Activated B cell treated with CpG ODN at 0.5 μM for 24 hours (primary cell): ENCODE measurements at places on chromosomes 5 and 9. TPM values are rescaled to one million over a fixed set of nuclear protein-coding genes. Genes with fewer than 3 reads are reported as not detected.

Gene KLF9
- total RNA-seq = 5.2 and 6.3 TPM in 2 replicates

Gene IFNA5
- total RNA-seq = not detected in 2 replicates

DNA sequence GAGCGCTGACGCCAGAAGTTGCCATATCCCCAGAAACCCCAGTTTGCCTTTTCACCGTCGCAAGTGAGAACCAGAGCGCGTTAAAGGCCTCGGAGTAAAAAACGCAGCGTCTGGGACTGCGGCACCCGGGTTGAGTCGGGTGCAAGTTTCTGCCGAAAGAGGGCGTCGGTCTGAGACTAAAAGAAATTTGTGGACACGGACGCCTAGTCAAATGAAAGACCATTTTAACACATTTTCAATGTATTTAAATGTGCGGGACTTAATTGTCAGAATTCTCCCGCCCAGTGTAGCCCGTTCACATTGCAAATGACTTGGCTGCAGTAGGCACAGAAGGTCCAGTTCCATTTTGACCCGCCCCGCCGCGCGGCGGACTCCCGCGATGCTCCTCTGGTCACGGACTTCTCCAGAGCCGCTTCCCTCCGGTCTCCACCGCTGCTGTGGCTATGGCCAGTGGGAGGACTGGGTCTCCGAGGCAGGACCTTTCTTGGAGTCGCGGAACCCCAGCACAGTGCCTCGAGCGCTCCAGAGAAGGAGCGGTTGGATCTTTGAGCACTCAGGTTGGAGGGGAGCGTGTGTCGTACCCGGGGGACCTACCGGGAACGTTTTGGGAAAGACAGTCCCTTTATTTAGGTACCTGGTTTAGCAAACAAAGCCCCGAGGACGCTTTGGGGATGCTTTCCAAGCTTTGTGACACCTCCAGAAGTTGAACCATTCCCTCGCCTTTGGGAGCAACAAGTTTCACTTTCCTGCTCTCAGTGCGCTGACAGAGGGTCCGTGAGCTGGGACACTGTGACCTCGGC, 1.2 kb upstream of the NPR3 start:
- H3K4me1 ChIP-seq = peaks cover 35% of the 10 kb centered on the region
- no peak for DNase-seq
- peaks cover 45% of the 10 kb centered on the region for H3K27me3 ChIP-seq

DNA sequence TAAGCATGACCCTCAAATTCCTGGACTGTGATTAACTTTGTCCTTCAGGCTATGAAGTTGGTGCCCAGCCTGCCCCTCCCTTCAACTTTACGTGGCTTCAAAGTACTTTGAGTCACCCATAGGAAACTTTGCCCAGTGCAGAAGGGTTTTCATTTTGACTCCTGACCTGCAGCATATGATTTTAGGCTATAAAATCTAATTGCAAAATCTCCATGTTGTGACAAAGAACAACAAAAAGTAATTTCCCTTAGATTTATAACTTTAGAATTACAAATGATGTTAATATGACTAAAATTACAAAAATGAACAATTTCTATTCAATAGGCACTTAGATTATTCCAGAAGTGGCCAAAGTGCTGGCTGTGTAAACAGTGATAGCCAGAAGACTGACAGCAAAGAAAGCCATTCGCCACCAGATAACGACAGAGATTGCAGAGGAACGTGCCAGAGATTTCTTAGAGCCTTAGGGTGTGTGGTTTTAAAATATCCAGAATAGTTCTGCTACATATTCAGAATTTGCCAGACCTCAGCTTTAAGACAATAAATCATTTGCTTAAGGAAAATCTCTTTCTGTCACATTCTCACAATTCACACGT, 197.4 kb downstream of the SEMA5A start:
- no peak for DNase-seq
- H3K36me3 ChIP-seq = no peaks in the 10 kb centered on the region
- H3K4me1 ChIP-seq = no peaks in the 10 kb centered on the region
- H3K27me3 ChIP-seq = no peaks in the 10 kb centered on the region
- no peak overlapping the region for H3K27ac ChIP-seq

DNA sequence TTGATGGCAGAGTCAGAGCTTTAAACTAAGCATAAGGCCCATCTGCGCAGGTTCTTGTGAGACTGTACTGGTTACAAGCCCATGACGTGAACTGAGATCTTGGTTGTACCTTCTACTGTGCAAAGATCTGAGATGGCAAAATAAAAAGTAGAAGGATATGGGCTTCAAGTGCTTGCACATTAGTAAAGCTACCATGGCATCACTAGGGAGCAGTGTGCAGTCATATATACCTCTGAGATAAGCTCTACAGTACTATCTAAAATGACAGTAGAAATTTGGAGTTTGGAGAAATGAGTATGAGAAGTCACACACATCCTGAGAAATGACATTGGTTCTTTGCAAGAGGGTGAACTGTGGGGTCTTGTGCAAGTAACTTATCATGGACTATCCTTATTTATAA, 408.2 kb upstream of the PRR16 start:
- H3K4me3 ChIP-seq = no peak overlapping the region
- no peaks in the 10 kb centered on the region for H3K36me3 ChIP-seq
- no peaks in the 10 kb centered on the region for H3K27me3 ChIP-seq
- no peak overlapping the region for H3K27ac ChIP-seq
- no peaks in the 10 kb centered on the region for H3K4me1 ChIP-seq

DNA sequence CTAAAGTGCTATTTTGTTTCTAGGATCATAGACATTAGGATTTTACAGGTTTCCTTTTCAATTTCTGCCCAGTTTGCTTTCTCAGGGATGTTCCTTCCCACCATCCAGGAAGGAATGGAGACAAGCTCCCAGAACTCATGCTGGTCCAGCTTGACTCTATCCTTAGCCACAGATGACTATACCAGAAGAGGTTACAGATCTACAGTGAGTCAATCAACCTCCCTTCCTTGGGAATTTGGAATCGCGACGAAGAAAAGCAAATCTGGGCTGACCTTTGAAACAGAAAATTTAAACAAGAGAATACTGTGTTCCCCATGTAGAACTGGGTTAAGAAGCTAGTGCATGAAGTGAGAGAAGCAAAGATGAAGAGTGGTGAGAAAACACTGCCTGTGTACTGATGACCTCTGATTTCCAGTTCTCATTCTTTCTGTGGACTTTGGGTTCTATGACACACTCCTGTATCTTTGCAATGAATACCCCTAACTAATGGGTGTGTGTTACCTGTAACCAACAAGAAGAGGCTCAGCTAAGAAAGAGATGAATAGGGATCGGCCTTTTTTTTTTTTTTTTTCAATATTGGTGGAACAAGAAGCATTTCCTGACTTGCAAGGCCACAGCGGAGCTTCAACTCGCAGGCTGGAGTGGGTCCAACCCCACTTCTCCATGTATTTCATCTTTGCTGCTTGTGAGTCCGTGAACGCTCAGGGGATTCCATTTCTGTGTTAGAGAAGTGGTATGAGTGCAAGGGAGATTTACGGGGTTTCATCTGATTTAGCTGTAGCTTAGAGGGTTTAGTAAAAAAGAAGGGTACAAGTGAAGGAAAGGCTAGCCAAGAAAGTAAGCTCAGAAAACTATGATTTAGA, 563.9 kb upstream of the CLINT1 start:
- no peaks in the 10 kb centered on the region for H3K36me3 ChIP-seq
- no peaks in the 10 kb centered on the region for H3K27me3 ChIP-seq
- no peak for DNase-seq
- peaks cover 23% of the 10 kb centered on the region for H3K4me1 ChIP-seq

GRCh38 chr5:67904366-67904765, 311.2 kb upstream of the PIK3R1 start:
- no peak overlapping the region for H3K27ac ChIP-seq
- H3K27me3 ChIP-seq = peaks cover 2% of the 10 kb centered on the region
- DNase-seq = no peak
- H3K36me3 ChIP-seq = no peaks in the 10 kb centered on the region
- no peaks in the 10 kb centered on the region for H3K4me1 ChIP-seq

DNA sequence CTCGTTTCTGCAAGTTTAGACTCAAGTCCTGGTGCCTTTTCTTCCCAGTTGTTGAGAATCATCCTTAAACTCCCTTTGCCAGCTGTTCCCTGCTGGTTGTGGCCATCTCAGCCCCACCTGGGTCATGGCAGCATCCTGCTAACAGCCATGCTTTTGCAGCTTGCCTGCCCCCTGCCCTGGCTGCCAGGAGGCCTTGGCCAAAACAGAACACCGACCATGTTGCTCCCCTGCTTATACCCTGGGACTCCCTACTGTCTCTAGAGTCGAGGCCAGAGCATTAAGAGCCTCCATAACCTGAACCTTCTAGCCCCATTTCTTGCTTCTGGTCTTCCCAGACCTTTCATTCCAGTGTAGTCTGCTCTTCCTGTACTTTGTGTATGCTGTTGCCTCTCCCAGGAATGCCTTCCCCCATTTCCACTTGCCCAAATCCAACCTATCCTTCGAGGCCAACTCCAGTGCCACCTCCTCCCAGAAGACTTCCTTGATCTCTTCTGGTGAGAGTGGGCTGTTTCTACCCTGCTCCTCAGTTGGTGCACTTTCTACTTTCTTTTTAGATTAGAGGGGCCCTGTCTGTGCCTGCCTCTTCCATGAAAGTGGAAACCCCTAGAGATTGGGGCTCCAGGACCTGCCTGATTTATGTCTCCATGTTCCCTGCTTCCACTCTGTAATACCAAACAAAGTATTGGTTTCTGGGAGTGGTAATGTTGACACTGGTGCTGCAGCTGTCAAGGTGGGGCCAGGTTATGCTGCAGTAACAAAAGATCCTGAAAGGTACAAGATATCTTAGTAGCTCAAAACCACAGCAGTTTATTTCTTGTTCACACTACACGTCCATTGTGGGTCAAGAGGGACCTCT, 88.2 kb downstream of the AMBP start:
- H3K27ac ChIP-seq = no peak overlapping the region
- no peak overlapping the region for H3K4me3 ChIP-seq
- H3K27me3 ChIP-seq = no peaks in the 10 kb centered on the region
- peaks cover 27% of the 10 kb centered on the region for H3K4me1 ChIP-seq
- H3K36me3 ChIP-seq = peaks cover 3% of the 10 kb centered on the region
- no peak for DNase-seq

GRCh38 chr5:131228646-131229045, 35.2 kb upstream of the CDC42SE2 start:
- peaks cover 29% of the 10 kb centered on the region for H3K4me1 ChIP-seq
- H3K27me3 ChIP-seq = no peaks in the 10 kb centered on the region
- H3K4me3 ChIP-seq = no peak overlapping the region

DNA sequence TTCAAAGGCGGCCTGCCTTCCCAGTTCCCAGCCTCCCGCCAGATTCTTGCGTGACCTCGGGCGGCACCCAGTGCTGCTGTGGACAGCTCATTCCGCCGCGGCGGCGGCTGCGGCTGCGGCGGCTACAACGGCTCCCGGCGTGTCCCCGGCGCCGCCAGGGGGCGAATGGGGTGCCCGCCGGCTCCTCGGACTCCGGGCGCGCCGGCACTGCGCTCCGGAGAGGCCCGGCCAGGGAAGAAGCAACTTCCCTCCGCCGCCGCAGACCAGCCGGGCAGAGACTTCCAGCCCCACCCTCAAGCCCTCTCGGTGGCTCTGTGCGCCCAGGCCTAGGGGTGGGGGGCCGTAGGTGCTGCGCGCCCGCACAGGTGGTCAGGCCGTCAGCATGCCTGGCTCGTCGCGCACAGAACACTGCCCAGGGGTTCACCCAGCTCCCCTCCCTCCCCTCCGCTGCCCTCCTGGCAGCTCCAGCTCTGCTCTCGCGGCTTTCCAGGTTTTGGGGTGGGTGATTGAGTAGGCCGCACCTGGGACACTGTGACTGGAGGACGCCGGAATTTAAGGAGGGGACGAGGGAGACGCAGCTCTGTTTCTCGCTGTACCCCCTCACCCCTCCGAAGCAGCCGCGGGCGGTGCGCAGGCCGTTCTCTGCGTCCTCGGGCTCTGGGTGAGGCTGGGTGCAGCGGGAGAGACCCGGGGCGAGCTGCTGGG, 20.2 kb downstream of the IGIP start:
- H3K36me3 ChIP-seq = no peaks in the 10 kb centered on the region
- peaks cover 21% of the 10 kb centered on the region for H3K27me3 ChIP-seq
- peak; percentile 62 for DNase-seq
- no peak overlapping the region for H3K27ac ChIP-seq
- H3K4me1 ChIP-seq = peaks cover 26% of the 10 kb centered on the region
- H3K4me3 ChIP-seq = peak overlapping the region; percentile 52

- H3K27me3 ChIP-seq = no peaks in the 10 kb centered on the region
- no peak for DNase-seq
- H3K36me3 ChIP-seq = no peaks in the 10 kb centered on the region
- H3K4me1 ChIP-seq = peaks cover 7% of the 10 kb centered on the region
Measured at GRCh38 chr9:108786901-108787689, 68.7 kb downstream of the ACTL7B start.

DNA sequence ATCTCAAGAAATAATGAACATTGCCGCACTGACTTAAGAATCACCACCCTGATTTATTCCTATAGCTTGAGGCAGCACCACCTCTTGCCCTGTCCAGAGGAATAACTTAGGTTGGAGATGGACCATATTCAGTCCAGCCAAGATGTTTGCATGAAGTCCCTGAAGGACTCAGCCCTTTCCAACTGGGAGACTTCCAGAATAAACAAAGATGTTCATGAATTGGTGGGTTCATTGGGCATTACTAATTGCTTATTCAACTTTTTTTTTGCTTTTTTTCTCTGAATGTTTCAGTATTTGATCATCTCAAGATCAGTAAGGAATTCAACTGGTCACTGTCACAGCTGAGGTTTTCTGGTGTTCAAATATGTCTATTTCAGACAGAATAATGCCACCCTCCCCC, 470.6 kb downstream of the CCDC171 start:
- no peaks in the 10 kb centered on the region for H3K4me1 ChIP-seq
- H3K27ac ChIP-seq = no peak overlapping the region
- no peak for DNase-seq
- H3K36me3 ChIP-seq = no peaks in the 10 kb centered on the region

DNA sequence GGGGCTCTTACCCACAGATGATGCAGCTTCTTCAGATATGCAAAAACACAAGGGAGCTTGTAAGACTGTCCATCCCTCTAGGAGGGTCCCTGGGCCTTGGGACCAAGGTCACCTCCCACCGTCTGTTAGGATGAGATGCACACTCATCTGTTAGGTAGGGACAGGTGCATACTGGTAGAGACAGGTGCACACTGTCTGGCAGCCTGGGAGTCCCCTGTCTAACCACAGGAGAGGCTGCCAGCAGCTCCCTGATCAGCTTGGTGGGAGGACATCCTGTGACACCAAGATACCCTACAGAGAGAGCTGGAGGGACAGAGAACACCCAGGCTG, 13.2 kb downstream of the TSPAN17 start:
- H3K36me3 ChIP-seq = peaks cover 6% of the 10 kb centered on the region
- H3K4me3 ChIP-seq = no peak overlapping the region
- no peak for DNase-seq
- peaks cover 29% of the 10 kb centered on the region for H3K4me1 ChIP-seq
- H3K27ac ChIP-seq = no peak overlapping the region
- peaks cover 16% of the 10 kb centered on the region for H3K27me3 ChIP-seq

GRCh38 chr5:39711821-39712220, 287.0 kb upstream of the DAB2 start:
- H3K27ac ChIP-seq = no peak overlapping the region
- no peaks in the 10 kb centered on the region for H3K4me1 ChIP-seq
- no peak overlapping the region for H3K4me3 ChIP-seq
- no peak for DNase-seq
- H3K36me3 ChIP-seq = no peaks in the 10 kb centered on the region
- H3K27me3 ChIP-seq = no peaks in the 10 kb centered on the region
